ENCODE measurements at places on chromosomes 13 and 19.
A peak's percentile ranks its signal among the peaks of the same experiment; 100 is the strongest.

GRCh38 chr19:535017-535835, 3.7 kb downstream of the CDC34 start:
- DNase-seq = no peak

- peak; percentile 67 for DNase-seq
Measured at GRCh38 chr19:47609906-47610894, 1.3 kb downstream of the BICRA start.

GRCh38 chr13:76707360-76707759, 178.8 kb downstream of the KCTD12 start:
- no peak for DNase-seq

DNA sequence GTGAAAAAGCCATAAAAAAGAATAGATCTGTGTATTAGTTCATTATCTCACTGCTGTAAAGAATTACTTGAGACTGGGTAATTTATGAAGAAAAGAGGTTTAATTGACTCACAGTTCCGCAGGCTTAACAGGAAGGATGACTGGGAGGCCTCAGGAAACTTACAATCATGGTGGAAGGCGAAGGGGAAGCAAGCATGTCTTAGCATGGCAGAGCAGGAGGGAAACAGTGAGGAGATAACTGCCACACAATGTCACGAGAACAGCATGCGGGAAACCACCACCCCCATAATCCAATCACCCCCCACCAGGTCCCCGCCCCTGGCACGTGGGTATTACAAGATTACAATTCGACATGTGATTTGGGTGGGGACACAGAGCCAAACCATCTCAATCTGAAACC, 39.1 kb upstream of the EEF1AKMT1 start:
- DNase-seq = no peak

GRCh38 chr19:53086949-53087348, 16.3 kb downstream of the ZNF160 start:
- no peak for DNase-seq

DNA sequence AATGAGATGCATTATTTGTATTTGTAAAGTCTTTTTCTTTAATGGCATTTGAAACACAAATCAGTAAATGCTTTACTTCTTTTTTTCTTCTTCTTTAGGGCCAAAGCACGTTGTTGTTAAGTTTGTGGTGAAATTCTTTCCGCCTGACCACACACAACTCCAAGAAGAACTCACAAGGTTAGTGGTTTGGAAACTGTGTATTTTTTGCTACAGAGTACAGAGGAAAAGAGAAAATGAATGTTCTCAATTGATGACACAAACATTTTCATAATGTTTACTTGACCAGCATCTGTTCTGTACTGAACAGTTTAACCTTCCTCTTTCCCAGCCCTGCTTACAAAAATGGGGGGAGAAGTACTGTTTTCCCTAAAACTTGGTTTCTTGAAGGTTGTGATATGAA, 190.9 kb upstream of the RNF113B start:
- DNase-seq = no peak

GRCh38 chr19:7575434-7576040, 20.1 kb upstream of the CAMSAP3 start:
- no peak for DNase-seq

GRCh38 chr19:46678110-46678732, 17.2 kb upstream of the DACT3 start:
- DNase-seq = peak; percentile 72

GRCh38 chr13:34431827-34432581, 510.1 kb upstream of the NBEA start:
- DNase-seq = no peak

DNA sequence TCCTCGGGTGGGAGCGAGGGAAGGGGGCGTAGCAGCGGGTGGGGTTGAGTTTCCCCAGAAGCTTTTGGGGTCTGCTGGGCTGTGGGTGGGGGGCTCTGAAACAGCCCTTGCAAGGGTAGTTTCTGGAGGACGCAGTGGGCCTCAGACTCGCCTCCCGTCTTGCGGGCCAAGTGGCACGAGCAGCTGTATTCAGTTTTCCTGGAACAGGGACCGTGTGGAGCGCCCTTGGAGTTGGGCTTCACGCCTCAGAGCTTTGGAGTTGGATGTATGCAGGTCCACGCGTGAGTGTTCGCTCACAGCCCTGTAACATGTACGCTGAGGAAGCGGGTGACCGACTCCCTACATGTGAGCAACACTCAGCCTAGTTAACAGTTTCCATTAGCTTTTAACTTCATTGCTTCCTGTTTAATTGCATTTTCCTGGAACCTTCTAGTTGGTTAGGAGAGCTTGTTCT, 603 bp downstream of the TM9SF2 start:
- DNase-seq = no peak

GRCh38 chr13:90105276-90105675, 1242.2 kb upstream of the MIR17HG start:
- DNase-seq = no peak

DNA sequence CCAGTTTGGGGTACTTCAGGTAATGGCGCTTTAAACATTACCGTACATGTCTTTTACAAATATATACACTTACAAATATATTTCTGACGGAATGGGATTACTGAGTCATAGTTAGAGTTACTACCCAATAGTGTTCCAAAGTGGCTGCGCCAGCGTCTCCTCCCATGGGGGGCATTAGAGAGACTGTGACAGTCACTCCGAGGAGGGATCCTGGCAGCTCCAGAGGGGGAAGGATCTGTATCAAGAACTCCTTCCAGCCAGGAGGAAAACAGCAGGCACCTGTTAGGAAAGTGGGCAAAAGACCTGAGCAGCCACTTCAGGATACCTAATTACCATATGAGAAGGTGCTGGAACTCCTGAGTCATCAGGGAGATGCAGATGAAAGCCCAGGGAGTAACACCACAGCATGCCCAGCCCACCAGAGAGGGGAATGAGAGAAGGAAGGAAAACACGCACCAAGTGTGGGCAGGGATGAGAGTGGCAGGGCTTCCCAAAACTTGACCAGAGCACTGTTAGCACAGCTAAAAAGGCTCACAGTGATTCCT, 52.9 kb downstream of the SLC7A9 start:
- DNase-seq = no peak

DNA sequence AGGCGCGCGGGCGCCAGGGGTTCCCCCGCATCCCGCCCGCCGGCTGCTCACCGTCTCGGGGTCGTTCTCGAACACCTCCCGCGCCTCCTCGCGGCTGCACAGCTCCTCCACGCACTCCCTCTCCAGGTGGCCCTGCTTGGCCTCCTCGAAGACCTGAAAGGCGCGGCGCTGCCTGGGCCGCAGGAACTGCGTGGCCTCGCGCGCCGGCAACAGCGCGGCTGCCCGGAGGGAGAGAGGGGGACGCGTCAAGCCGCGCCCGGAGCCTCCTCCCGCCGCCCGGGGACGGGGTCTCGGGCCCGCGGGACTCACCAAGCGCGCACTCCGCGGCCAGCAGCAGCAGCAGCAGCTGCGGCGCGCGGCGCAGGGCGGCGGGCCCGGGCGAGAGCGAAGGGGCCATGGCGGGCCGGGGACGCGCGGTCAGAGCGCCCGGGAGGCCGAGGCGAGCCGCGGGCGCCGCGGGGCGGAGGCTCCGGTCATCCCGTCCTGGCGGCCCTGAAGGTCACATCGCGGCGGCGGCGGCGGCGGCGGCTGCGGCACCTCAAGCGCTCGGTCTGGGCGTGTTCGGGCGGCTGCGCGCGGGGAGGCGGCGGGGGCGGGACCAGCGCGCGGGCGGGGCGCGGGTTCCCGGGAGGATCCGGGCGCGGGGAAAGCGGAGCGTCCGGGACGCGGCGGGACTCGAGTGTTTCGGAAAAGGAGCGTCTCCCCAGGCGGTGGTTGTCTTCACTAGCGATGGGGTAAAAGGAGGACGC, at the start of gene GAS6:
Gene GAS6, minus strand, starts transcription at position 553 of the 749 bp plus-strand sequence. Its CDS starts 156 bp downstream, at position 397.
- DNase-seq = peak; percentile 57

GRCh38 chr13:48232420-48233045, 473 bp upstream of the ITM2B start:
- DNase-seq = no peak

GRCh38 chr13:91313103-91313502, 34.4 kb upstream of the MIR17HG start:
- DNase-seq = peak; percentile 19

- peak; percentile 64 for DNase-seq
Measured at GRCh38 chr13:94435604-94436226, 43.8 kb downstream of the DCT start.

GRCh38 chr13:50594276-50595051, 249.0 kb downstream of the DLEU7 start:
- peak; percentile 21 for DNase-seq

Data from CD8-positive, alpha-beta T cell (primary cell).